Esophagus squamous epithelium (tissue), 5 donors: ENCODE measurements at places on chromosomes 7 and 10.

- DNase-seq: no peak
Observed at GRCh38 chr10:89632824-89633223, 12.2 kb downstream of the PANK1 start.

DNA sequence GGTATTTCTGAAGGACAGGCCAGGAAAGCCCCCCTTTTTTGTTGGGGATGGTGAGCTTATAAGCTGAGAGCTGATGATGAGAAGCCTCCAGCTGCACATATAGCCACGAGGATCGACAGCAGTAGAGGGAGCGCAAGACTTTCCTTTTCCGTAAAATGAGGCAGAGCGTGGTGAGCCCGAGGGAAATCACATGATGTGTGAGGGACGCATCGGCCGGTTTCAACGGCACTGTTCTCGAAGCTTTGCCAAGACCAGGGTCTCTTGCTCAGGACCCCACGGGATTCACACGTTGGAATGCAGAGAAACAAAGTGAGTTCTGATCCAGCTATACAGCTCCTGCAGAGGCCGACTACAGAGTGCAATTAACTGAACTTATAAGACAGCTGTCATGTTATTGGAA is 55.7 kb downstream of the ADAM12 start:
- no peak for DNase-seq

GRCh38 chr7:100370303-100370702 is 3.0 kb upstream of the PILRA start:
- no peak for DNase-seq

- no peak for DNase-seq
Observed at GRCh38 chr10:62050893-62051433, 149.5 kb downstream of the ARID5B start.

GRCh38 chr7:99473315-99473596 is 566 bp downstream of the ZNF789 start:
- no peak for DNase-seq

DNA sequence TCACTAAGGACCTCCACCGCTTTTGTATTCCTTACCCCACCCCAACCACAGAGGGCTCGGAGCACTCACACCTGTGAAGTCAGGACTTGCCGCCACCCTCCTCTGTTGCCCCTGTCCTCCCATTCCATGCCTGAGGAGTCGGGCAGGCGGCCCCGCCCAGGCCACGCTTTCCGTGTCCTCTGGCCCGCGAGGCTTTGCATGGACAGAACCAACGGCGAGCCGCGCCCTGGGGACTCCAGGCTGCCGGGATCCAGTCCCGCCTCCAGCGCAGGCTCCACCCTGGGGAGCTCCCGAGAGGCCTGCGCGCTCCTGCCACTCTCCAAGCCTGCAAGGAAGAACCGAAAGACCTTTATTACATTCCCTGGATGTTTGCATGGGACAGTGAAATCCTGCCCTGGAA is 366.4 kb upstream of the POM121L12 start:
- DNase-seq: no peak

- no peak for DNase-seq
Observed at GRCh38 chr7:90648107-90648506, 52.0 kb downstream of the CDK14 start.
